NCI-H1436 (cell line): ENCODE measurements at places on chromosomes 4 and X.

DNA sequence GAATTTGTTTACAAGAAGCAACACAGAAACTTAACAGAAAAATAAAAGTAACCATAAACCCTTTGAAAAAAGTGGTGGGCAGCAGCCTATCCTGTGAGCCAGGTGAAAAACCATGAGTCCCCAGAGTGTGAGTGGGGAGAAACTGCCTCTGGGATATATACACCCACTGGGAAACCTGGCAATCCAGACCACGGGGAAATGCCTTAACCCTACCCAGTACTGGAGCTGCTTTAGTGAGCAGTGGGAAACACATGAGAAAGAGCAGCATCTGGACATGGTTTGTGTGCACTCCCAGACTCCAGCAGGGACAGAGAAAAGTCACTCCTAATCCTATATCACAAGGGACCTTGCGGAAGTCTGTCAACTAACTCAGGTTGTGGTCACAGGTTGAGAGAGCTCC, 39.4 kb downstream of the UGT2A2 start:
- no peak for DNase-seq

DNA sequence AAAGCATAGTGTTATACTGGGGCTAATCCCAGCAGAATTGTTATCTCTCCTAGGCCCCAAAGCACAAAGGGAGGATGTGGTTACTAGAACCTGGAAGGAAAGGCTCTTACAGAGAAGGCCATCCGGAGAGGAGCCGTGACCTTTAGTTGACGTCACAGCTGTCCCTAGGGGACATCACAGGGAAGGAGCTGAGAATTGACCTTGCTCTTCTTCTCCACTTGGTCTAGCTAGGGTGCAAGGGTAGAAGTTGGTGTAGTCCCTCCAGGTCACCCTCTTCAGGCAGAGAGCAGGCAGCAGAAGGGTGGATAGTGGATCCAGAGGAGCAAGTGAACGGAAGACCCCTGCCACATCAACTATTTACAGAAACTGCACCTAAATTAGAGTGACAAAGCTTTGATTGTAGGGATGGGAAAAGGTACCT, 22.8 kb upstream of the FGF2 start:
- DNase-seq = no peak

GRCh38 chr4:16579866-16580265, 318.6 kb downstream of the LDB2 start:
- DNase-seq = no peak

GRCh38 chr4:166311169-166311568, 438.1 kb downstream of the TLL1 start:
- DNase-seq = no peak

- DNase-seq = no peak
Observed at GRCh38 chr4:174225349-174226049, 58.0 kb downstream of the FBXO8 start.

DNA sequence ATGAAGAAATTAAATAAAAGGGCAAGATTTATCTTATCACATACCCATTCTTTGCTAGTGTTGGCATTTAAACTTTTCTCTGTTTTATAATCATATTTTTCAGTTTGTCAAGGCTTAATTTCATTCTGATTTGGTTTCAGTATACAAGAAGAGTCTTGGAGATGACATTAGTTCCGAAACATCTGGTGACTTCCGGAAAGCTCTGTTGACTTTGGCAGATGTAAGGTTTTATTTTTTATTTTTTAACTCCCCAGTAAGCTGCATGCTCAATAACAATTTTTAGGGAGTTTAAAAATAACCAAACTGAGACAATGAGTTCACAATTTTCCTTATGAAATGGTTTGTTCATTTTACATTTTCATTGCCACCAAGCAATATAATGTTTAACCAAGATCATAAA, 39.8 kb downstream of the ANXA3 start:
- DNase-seq = no peak

GRCh38 chr4:181752516-181752915, 490.7 kb upstream of the TENM3 start:
- DNase-seq = no peak

GRCh38 chr4:15771216-15772058, 6.7 kb upstream of the CD38 start:
- DNase-seq = no peak

GRCh38 chrX:41922431-41923151, 763 bp downstream of the CASK start:
- no peak for DNase-seq

DNA sequence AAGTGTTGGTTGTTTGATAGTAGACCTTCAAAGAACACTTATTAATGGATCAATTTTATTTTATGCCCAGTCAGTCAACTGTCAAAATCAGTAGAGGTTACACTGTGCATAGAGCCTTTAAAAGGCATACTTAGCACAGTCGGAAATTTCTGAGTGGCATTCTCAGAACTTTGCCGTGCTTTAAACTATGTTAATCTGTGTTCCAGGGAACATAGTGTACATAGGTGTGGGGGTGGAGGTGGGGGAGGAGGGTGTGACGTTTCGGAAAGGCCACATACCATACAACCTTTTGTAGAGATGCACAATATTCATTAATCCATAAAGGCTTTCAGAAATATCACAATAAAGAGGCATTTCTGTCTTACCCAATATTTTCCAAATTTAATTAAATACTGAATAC, 75.8 kb downstream of the RS1 start:
- DNase-seq = no peak

DNA sequence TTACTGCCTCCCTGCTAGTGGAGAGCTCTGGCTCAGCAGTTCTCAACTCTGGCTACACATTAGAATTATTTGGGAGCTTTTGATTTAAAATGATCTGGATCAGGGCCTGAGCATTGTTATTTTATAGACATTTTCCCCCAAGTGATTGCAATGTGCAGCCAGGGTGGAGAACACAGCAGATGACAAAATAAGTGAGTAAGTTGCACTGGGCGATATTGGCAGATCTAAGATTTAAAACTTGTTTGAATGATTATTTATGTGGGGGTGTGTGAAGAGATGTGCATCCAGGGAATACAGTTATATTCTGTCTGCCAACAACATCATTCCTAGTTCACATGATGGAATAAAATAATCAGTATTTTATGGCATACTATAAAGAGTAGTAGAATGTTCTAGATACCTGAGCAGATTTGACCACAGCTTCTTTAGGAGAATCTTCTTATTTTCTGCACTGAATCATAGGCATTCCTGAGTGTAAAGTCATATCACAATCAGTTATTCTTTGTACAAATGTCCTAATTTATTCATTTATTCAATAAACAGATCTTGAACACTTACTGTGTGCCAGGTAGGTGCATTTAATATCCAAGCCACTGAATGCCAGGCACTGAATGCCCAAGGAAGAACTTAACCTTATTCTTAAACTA, 123.9 kb downstream of the UCHL1 start:
- no peak for DNase-seq

- DNase-seq = no peak
Observed at GRCh38 chr4:76854858-76855257, 43.1 kb downstream of the SOWAHB start.

- DNase-seq = peak; percentile 46
Observed at GRCh38 chrX:23901805-23902204, 5.9 kb downstream of the APOO start.

DNA sequence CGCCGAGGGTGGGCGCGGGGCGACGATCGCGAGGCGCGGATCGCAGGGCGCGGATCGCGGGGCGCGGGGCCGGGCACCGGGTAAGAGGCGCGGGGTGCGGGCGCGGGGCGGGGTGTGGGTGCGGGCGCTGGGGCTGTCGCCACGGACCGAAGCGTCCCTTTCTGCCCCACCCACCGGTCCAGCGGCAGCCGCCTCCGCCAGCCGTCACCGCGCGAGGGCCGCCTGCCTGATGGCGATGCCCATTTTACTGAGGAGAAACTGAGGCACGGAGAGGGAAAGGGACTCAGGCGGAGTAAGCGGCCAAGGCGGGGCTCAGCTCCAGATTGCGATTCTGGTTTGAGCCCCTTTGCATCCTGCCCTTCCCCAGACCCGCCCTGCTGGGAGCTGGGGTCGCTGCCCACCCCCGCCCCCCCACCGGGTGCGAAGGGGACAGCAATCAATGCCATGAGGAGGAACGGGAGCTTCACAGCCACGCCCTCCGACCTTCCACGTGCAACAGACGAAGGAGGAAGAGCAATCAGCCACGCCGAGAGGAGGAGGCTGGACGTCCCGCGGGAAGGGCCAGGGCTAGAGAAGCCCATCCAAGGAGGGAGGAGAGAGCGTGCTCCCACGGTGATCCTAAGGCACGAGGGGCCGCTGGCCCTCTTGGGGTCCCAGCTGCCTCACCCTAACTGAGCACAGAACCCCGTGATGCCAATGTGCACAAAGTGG, 10.9 kb upstream of the MAN2B2 start:
- DNase-seq = no peak
